ENCODE measurements at places on chromosomes 11 and 22.

GRCh38 chr11:19060629-19061028 is at the start of gene MRGPRX2:
Gene MRGPRX2 (minus strand): TSS chr11:19060717. CDS start chr11:19056402, 4,315 bp downstream.
- DNase-seq, result no peak

- DNase-seq, result no peak
These were observed 17.1 kb upstream of the AGBL2 start for GRCh38 chr11:47732271-47732670.

DNA sequence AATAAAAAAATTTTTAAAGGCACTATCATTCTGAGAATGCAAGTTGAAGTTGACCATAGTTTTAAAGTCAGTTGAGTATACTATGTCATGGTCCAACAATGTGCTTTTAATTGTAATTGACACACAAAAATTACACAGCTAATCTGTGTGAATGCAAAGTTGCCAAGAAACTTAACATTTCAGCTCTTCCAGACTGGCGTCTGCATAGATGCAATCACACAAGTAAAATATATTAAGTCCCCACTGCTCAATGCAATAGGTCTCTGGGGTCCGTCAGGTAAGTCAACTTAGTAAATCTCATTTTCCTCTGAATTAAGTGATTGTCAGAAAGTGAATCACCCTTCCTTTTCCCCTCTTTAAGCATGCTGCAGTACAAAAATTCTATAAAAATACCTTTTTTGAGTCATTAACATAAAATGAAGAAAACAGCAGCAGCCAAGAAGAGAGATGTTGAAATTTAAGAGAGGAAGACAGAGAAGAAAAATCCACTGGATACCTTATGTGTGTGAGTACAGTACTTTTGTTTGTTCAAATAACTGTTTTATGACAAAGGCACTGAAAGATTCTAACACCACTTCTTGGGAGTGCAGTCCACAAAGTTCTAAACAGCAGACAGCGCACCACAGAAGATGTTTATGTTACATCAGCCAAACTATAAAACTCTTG is 5.1 kb downstream of the FZD4 start:
- no peak for DNase-seq

- DNase-seq, result no peak
These were observed 21.3 kb downstream of the MORC2 start for GRCh38 chr22:30947173-30947815.

DNA sequence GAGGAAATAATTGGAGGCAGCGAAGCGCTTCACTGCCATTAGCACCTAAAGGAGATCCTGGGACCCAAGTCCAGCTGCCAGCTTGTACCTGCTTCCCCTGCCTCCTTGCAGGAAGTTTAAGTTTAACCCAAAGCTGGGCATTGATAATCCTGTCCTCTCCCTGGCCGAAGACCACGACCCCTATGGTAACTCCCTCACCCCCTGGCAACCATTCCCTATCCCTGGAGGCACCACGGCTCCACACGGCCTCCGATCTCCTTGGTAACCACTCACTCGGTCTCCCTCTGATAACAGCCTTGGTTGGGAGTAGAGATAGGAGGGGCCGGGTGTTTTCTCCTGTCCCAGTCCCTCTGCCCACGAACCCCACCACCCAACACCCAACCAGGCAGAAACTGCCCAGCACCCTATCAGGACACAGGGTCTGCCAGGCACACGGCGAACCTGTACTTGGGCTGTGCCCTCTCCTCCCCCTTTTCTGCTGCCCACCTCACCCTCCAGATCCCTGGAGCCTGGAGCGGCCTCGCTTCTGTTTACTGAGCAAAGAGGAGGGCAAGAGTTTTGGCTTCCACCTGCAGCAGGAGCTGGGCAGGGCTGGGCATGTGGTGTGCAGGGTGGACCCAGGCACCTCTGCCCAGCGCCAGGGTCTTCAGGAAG is 833 bp downstream of the NHERF4 start:
- no peak for DNase-seq

DNA sequence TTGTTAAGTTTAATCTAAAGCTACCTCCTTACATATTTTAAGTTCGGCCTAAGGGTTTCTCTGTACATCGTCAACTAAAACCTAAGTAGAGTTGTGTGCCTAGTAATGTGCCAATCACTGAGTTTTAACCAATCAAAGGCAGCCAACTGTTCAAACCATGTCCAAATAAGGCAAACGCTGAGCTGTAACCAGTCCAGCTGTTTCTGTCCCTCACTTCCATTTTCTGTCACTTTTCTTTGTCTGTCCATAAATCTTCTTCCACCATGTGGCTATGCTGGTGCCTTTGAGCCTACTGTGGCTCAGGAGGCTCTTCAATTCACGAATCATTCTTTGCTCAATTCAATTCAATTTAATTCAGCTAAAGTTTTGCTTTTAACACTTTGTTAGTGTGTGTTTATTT is 13.9 kb upstream of the ATXN10 start:
- no peak for DNase-seq

- DNase-seq, result peak; percentile 23
These were observed 3.0 kb downstream of the YWHAH start for GRCh38 chr22:31947296-31947695.

DNA sequence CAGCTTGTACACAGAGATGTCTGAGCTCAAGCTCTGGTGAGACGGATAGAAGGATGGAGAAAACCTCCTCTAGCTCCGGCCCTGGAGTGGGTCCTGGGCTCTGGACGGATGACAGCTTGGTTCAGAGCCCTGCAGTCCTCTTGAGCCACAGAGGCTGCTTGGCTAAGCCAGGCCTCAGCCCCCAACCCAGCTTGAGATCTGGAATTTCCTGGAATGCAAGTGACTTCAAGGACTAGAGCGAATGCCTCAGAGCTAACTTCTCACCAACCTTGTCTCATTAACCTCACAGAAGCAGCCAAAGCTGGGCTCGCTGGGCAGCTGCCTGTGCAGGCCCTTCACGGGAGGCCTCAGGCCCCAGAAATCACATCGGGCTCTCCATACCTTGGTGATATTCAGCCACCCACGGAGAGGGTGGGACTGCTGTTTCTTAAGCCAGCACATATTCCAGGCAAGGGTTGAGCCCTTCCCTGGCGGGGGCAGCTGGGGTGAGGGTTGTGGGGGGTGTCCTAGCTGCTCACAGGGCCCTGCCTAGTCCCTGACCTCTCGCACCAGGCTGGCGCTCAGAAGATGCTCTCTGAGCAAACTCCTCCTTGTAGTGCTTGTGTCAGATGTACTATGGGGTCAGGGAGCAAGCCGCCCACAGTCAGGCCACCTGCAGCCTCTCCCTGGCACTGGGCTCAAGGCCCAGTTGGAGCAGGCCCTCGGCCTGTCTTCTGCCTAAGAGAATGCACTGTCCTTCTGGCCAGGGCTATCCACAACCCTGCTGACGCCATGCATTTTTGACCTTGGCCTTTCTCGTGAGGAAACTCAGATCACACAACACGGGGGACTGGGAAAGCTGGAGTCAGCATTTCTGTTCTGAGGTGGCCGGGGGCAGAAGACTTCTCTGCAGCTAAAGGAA is 73.6 kb upstream of the TTLL12 start:
- no peak for DNase-seq

DNA sequence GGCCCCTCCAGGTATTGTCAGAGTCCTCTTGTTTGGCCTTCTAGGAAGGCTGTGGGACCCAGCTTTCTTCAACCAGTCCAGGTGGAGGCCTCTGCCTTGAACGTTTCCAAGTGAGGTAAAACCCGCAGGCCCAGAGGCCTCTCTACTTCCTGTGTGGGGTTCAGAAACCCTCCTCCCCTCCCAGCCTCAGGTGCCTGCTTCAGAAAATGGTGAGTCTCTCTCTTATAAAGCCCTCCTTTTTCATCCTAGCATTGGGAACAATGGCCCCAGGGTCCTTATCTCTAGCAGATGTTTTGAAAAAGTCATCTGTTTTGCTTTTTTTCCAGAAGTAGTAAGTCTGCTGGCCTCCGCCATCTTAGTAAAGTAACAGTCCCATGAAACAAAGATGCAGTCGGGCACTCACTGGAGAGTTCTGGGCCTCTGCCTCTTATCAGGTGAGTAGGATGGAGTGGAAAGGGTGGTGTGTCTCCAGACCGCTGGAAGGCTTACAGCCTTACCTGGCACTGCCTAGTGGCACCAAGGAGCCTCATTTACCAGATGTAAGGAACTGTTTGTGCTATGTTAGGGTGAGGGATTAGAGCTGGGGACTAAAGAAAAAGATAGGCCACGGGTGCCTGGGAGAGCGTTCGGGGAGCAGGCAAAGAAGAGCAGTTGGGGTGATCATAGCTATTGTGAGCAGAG is at the start of gene CD3E:
Gene CD3E, plus strand, starts transcription at position 163 of the 681 bp plus-strand sequence. Its CDS starts 223 bp downstream, at position 386.
- peak; percentile 57 for DNase-seq

DNA sequence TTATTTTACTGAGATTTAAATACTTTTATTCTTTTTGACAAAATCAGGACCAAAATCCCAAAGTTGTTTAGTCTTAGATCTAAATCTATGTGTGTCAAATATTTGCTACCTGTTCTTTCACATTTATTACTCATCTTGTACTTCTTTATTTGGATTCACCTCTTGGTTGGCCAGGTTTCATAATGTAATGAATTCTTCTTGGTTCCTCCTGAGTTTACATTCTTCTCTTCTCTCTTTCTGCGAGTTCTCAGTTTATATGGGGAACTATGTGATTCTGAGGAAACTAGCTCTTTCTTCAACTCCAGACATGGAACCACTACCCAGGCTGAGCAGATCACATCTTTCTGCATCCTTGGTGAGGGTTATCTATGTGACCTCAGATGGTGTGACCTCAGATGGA is 50.2 kb downstream of the EHF start:
- DNase-seq, result no peak

- DNase-seq, result no peak
These were observed 12.9 kb downstream of the OR51E2 start for GRCh38 chr11:4684631-4685285.

GRCh38 chr11:65851811-65852507 is 6.0 kb downstream of the CFL1 start:
- DNase-seq, result no peak

GRCh38 chr11:33701302-33702230 is 940 bp upstream of the C11orf91 start:
- no peak for DNase-seq
